Mesothelial cell of epicardium (in vitro differentiated cells): ENCODE measurements at places on chromosomes 7 and 10. TPM values are rescaled to one million over a fixed set of nuclear protein-coding genes. Genes with fewer than 3 reads are reported as not detected.

DNA sequence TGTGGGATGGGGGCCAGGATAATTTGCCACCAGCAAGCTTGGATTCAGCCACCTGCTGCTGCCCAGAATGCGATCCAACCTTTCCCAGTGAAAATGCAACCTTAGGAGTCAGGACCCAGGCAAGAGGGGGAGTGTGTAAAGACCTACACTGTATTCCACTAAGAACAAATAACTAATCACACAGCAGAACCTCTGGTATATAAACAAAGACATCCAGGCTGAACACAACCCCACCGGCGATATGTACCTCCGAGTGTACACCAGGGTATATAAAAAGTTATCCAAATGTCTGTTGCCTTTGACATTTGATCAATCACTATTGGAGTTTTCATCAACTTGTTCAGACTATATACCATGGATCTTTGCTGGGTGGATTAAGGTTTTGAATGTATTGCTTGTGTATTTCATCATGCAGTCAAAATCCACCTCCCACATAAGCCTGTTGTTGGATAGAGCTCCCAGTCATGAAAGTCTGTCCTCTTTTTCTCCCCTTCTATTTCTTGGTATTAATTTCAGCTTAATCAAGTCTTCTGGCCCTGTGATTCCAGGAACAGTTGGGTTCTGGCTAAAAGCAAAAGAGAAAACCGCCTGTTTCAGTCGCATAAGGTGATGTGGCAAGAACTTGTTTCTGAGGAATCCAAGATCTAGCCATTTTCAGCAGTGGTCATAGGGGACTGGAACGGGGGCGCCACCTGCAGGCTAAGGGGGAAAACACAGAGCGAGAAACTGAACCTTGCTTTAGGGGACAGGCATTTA is 290.7 kb downstream of the CCDC3 start:
- no peak overlapping the region for H3K4me3 ChIP-seq
- DNase-seq: peak; percentile 86
- H3K4me1 ChIP-seq: peaks cover 29% of the 10 kb centered on the region

DNA sequence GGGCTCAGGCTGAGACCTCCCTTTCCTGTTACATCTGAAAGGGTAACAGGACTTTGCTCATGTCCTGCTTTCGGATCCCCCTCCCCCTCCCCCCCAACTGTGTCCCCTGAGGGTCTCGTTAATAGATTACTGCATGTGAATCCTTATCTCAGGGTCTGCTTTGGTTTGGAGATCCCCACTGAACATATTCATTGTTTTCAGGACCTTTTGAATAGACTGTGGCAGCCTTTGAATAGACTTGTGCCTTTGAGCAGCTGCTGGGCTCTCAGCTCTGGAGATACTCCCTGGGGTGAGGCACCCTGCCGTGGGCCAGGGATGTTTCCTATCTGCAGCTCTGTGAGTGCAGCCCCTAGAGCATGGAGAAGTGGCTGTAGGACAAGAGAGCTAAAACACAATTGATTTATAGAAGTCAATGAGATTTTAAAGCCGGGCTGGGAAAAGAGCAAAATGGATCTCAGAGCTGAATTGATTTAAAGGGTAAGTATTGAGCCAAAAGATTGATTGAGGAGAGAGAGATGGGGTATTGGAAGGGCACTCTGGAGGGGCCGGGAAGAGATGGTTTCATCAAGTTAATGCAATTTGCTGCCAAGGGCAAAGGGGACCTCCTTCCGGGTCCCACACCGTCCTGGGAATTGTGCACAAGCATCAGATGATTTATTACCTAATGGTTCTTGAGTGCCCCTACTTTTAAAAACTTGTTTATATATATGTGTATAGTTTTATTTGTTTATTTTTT is 9.9 kb downstream of the ARHGAP22 start:
- peaks cover 39% of the 10 kb centered on the region for H3K27me3 ChIP-seq
- no peak overlapping the region for H3K27ac ChIP-seq
- H3K4me1 ChIP-seq: peaks cover under 1% of the 10 kb centered on the region

MRLN gene
- not detected in 3 replicates for total RNA-seq

DNA sequence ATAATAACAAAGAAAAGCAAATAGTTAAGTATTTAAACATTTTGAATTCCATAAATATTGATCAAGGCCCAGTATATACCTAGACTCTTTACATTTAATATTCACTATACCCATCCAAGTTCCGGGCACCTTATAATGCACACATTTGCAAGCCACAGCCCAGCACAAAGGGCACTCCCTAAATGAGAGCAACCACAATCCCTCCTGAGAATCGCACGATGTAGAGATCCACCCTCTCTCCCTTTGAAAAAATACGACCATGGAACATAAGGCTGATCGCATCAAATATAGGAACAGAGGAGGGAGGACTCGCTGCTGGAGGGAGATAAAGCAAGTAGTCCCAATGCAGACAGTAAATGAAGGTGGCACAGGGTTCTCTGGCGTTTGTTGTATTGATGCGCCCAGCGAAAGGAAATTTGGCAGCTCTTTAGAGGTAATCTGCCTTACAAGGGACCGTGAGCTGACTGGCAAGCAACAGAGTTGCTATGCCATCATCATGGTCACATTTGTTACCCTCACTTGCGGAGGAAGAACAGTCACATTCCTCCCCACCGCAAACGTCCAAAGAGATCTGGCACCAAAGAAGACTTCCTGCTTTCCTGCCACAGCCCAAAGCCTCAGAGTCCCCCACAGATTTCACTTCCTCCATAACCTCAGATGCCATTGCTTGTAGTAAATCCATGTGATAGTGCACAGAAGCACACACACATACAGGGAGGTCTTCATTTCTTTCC is 16.1 kb upstream of the TAS2R40 start:
- peaks cover 8% of the 10 kb centered on the region for H3K4me1 ChIP-seq
- no peak overlapping the region for H3K4me3 ChIP-seq
- no peak for DNase-seq
- no peaks in the 10 kb centered on the region for H3K27me3 ChIP-seq
